ENCODE measurements at places on chromosomes 11 and 22. TPM values are rescaled to one million over a fixed set of nuclear protein-coding genes. Genes with fewer than 3 reads are reported as not detected.

DCHS1 gene
- total RNA-seq, result 0.36 TPM

FOSL1 gene
- total RNA-seq, result 32.1 TPM

PGR gene
- not detected for total RNA-seq

C11orf86 gene
- not detected for total RNA-seq

GGT1 gene
- total RNA-seq, result 52.9 TPM

XPNPEP3 gene
- 17.6 TPM for total RNA-seq

OR9Q1 gene
- total RNA-seq, result not detected

Data from activated CD4-positive, alpha-beta T cell treated with anti-CD3 and anti-CD28 coated beads, Interleukin-2, amount 10 ng/mL, durations not matched to agents 24 days and 14 days (primary cell).